ENCODE measurements at places on chromosomes 1 and 21. TPM values are rescaled to one million over a fixed set of nuclear protein-coding genes. Genes with fewer than 3 reads are reported as not detected.
A peak's percentile ranks its signal among the peaks of the same experiment; 100 is the strongest.

The CSDE1 gene
- 732 TPM for total RNA-seq

The GBP4 gene
- total RNA-seq = 22.2 TPM

The RO60 gene
- 88.1 TPM for total RNA-seq

The SYT2 gene
- total RNA-seq = not detected

The RNU1-2 gene
- total RNA-seq = not detected

The KRTAP12-1 gene
- total RNA-seq = not detected

The CHI3L2 gene
- total RNA-seq = 0.15 TPM

DNA sequence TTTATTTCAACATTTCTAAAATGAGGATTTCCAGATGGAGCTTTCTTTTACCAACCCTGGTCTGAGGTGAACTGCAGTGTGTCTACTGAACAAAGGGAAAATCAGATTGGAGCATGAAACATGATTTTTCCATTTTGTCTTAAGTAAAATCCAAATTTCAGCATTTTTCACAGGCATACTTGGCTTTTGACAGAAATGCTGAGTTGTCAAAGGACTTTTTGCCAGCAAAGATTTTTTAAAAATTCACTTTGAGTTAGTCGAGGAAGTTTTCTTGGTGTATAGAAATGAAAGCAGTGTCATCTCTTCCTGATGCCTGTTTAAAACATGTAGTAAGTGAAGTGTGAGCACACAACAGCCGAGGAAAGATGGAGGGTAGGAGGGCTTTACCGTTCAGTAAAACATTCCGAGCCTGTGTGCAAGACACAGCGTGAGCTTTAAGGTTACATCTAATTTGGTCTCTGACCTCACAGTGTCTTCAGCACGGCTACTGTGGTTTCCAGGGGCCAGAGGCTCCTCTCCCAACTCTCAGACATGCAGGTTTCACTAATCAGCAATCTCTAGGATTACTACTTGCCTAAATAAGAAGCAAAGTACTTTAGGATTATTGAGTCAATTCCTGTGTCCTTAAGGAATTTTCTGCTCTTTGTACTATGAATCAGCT, 45.9 kb downstream of the SAMD13 start:
- DNase-seq = no peak

DNA sequence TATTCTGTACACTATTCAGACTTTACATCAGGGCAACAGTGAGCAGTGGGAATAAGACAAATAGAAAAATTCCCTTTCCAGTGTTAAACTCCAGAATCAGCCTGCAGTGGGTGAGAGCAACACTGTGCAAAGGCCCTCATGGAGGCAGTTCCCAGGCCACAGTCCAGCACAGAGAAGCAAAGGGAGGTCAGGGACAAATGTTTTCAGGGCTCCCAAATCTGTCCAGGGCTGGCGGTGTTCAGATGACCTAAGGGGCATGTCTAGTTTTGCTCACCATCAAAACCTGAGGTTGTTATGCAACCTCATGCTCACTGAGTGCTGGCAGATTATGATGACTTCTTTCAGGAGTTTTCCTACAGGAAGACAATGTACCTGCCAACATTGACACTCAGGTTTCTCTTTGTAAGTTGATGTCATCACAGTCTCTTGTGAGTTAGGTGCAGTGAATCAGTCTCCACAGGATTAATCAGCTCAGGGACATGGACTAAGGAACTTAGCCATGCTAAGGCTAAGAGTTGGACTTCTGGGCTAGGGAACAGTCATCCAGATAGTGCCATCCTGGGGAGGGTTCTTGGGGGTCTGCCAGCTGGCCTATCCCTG, 3.6 kb upstream of the LCE5A start:
- peak; percentile 15 for DNase-seq

DNA sequence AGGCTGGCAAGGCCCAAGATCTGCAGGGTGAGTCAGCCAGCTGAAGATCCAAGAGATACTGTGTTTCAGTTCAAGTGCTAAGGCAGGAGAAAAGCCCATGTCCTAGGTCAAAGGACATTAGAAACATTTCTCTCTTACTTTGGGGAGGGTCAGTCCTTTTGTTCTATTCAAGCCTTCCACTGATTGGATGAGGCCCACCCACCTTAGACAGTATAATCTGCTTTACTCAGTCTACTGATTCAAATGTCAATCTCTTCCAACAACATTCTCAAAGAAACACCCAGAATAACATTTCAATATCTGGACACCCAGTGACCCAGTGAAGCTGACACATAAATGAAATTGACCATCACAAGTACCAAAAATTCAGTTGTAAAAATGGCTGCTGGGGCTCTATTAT, 367.8 kb upstream of the ZP4 start:
- no peak for DNase-seq

DNA sequence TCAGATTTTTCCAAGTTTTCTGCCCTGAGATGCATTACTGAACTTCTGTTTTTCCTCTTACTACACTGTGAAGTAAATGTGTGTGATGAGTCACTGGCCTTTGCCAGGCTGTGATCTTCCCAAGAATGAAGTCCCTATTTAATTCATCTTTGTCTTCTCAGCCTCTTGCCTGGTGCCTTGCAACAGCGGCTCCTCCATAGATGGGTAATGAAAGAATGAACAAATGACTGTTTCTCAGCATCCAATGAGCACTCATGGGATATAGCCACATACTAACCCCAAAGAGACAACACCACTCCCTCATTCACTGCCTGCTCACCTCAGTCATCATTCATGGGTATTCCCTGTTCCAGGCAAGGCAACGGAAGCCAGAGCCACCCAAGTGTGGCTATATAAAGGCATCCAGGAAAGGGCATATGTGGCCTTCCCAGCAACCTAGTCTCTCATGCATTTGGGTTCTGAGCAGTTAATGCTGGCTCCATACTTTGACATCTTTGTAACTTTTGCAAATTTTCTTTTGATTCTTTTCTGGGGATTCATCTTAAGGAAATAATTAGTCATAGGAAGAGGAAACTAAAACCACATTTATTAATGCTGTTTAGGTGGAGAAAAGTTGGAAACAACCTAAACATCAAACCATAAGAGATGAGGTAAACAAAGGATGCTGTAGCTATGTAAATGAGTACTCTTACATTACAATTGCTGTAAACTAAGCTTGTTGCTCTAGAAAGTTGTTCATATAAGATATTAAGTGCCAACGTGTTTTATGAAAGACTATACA, 71.9 kb downstream of the HIVEP3 start:
- peak; percentile 75 for DNase-seq

GRCh38 chr1:3093898-3094626, 25.1 kb downstream of the PRDM16 start:
- no peak for DNase-seq

DNA sequence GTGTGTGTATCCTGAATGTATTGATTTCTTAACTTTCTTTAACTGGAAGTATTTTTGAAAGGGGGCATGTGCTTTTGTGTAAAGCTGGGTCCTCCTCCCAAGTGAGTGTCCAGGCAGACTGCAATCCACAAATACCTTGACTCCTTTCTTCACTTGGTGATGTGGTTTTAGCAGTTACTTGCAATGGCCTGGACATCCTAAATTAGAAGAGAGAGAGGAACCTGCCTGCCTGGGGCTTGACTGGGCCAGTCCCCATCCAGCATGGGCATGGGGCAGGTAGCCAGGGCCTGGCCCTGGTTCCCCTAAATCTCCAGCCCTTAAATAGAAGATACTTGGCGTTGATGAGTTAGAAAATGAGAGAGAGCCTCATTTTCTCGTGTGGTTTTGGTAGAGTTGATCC, 159.7 kb downstream of the PGBD5 start:
- no peak for DNase-seq

GRCh38 chr1:31658721-31659120, 14.0 kb upstream of the PEF1 start:
- no peak for DNase-seq

DNA sequence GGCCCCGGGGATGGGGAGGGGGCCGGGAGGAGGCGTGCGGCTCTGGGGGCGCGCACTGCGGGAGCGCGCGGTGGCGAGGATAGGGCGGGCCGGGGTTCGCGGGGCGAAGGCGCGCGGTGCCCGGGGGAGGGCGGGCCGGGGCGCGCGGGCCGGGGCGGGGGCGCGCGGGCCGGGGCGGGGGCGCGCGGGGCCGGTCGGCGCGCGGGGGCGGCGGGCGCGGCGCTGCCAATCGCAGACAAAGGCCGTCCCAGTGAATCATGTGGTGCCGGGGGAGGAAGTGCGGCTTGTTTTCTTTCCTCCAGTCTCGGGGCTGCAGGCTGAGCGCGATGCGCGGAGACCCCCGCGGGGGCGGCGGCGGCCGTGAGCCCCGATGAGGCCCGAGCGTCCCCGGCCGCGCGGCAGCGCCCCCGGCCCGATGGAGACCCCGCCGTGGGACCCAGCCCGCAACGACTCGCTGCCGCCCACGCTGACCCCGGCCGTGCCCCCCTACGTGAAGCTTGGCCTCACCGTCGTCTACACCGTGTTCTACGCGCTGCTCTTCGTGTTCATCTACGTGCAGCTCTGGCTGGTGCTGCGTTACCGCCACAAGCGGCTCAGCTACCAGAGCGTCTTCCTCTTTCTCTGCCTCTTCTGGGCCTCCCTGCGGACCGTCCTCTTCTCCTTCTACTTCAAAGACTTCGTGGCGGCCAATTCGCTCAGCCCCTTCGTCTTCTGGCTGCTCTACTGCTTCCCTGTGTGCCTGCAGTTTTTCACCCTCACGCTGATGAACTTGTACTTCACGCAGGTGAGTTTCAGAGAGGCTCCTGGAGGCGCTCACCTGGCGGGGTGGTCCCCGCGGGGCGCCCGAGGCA, at the start of gene GPR137B:
Gene GPR137B, plus strand, starts transcription at position 287 of the 851 bp plus-strand sequence. Its CDS starts 84 bp downstream, at position 371.
- peak; percentile 51 for DNase-seq

- no peak for DNase-seq
Measured at GRCh38 chr1:54080598-54081049, 27.2 kb downstream of the TCEANC2 start.

- DNase-seq = no peak
Measured at GRCh38 chr1:27517301-27517700, 27.3 kb upstream of the WASF2 start.

DNA sequence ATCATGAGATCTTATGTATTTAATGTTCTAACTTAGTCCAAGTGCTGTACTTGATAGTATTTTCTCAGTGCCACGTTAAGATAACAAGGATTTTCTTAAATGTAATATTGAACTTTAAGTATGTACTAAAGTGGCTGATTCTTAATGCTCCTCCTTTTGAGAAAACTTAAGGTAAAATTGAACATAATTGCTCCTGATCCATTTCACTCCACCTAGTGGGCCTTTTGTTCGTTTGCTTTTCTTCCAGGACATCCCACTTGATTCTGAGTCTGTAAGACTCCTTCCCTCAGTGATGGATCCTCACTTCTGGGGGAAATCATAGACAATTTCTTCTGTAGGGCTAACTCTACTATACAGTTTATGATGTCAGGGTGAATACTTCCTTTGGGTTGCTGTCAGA, 173.1 kb downstream of the LMO4 start:
- no peak for DNase-seq

DNA sequence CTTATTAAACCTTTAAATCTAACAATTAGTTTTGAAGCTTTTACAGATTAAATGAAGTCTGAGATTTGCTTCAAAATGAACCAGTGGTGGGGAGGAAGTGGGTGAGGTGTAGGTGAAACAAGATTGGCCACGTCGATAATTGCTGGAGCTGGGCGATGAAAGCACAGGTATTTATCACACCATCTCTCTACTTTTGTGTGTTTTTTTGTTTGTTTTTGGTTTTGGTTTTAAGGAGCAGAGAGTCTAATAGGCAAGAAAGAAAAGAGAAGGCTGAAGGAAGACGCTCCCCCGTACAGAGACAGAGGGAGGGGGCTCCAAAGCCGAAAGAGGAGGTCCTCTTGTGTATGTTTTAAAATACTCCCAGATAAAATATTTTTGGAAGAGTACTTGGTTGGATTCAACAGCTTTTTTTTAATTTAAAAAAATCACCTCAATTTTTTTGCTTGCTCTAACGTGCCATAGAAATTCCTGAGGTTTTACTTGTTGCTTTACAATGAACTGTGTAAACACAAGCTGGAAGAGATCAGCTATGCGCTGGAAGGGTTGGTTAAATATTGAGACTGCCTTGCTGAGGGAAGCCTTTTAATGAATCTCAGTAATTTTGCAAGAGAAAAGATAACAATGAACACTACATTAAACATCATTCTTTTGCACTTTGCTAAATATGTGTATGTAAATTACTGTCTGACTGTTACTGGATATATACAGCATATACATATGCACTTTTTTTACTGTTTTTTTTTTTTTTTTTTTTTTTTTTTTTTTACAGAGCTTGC, 6.7 kb upstream of the LGALS8 start:
- peak; percentile 52 for DNase-seq

GRCh38 chr1:200453553-200453905, 43.7 kb upstream of the ZNF281 start:
- peak; percentile 52 for DNase-seq

GRCh38 chr1:29398431-29398830, 162.1 kb downstream of the PTPRU start:
- peak; percentile 59 for DNase-seq

DNA sequence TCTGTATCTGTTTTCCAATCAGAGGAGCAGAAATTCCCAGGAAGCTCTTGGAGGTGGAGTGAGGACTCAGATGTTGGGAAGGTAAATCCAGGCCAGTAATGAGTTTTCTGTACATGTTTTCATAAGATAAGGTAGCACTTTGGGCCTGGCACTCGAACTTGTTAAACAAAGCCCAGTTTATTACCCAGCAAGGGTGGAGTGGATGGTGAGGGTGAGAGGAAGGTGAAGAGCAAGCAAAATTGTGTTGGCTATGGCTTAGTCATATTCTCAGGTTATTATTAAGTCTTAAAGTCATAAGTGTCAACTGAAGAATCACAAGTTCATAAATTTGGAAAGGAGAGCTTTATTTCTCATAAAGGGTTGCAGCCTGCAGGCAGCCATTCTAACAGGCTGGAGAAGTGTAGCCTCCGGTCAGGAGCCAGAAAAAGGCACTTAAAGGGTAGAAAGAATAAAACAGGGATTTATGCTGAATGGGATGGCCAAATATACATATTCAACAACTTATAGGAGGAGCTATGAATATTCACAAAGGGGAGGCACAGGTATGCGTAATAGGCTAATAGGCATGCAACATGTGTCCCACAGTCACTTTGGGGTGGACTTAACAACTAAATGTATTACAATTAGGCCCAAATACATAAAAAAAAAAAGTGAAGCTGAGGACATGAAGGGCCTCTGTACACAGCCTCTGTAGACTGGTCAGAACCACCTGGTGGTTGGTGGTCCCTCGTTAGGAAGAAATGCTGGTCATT, 523.9 kb downstream of the LMO4 start:
- no peak for DNase-seq
